ENCODE measurements at places on chromosomes 2 and 18.

- peaks cover 33% of the 10 kb centered on the region for H3K36me3 ChIP-seq
- H3K27me3 ChIP-seq, result no peaks in the 10 kb centered on the region
- no peak overlapping the region for H3K4me3 ChIP-seq
- no peak overlapping the region for H3K27ac ChIP-seq
These were observed 28.3 kb upstream of the PEX13 start for GRCh38 chr2:60989259-60989658.

GRCh38 chr2:74922592-74923227 is 35.7 kb upstream of the POLE4 start:
- H3K4me3 ChIP-seq, result no peak overlapping the region
- peaks cover 15% of the 10 kb centered on the region for H3K27me3 ChIP-seq
- H3K27ac ChIP-seq, result no peak overlapping the region
- H3K36me3 ChIP-seq, result no peaks in the 10 kb centered on the region

- peaks cover 2% of the 10 kb centered on the region for H3K36me3 ChIP-seq
- no peak overlapping the region for H3K4me3 ChIP-seq
- H3K27ac ChIP-seq, result no peak overlapping the region
- DNase-seq, result no peak
- H3K27me3 ChIP-seq, result peaks cover under 1% of the 10 kb centered on the region
These were observed 54.4 kb downstream of the NAPG start for GRCh38 chr18:10580215-10580614.

DNA sequence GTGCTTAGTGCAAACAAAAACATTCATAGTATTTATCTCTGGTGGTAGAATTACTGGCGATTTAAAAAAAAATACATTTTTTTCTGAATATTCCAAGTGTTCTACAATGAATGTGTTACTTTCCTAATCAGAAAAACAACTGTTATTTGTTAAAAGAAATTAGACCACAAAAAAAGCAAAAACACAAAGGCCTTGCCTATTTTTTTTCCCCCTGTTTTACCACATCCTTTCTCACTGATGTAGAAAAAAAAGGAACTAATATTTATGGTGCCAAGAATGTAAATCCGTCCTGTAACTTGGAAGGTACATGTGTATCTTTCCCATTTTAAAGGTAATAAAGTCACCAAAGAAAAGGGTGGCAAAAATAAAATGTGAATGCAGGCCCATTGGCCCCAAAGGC is 28.4 kb upstream of the MGAT4A start:
- peak overlapping the region; percentile 17 for H3K4me3 ChIP-seq
- DNase-seq, result no peak
- H3K27me3 ChIP-seq, result no peaks in the 10 kb centered on the region
- H3K4me1 ChIP-seq, result peaks cover 66% of the 10 kb centered on the region

GRCh38 chr18:49048396-49049020 is 97.7 kb upstream of the SMAD7 start:
- no peak overlapping the region for H3K27ac ChIP-seq
- H3K4me1 ChIP-seq, result peaks cover 25% of the 10 kb centered on the region
- H3K27me3 ChIP-seq, result no peaks in the 10 kb centered on the region
- DNase-seq, result no peak
- no peak overlapping the region for H3K4me3 ChIP-seq
- peaks cover 3% of the 10 kb centered on the region for H3K36me3 ChIP-seq

- H3K27ac ChIP-seq, result no peak overlapping the region
- H3K4me1 ChIP-seq, result peaks cover 52% of the 10 kb centered on the region
- no peaks in the 10 kb centered on the region for H3K36me3 ChIP-seq
- peak overlapping the region; percentile 67 for H3K4me3 ChIP-seq
These were observed 735 bp downstream of the NRP2 start for GRCh38 chr2:205682971-205683501.

- peaks cover 11% of the 10 kb centered on the region for H3K4me1 ChIP-seq
- no peak for DNase-seq
- no peaks in the 10 kb centered on the region for H3K27me3 ChIP-seq
These were observed 18.1 kb downstream of the LCLAT1 start for GRCh38 chr2:30465171-30465545.

DNA sequence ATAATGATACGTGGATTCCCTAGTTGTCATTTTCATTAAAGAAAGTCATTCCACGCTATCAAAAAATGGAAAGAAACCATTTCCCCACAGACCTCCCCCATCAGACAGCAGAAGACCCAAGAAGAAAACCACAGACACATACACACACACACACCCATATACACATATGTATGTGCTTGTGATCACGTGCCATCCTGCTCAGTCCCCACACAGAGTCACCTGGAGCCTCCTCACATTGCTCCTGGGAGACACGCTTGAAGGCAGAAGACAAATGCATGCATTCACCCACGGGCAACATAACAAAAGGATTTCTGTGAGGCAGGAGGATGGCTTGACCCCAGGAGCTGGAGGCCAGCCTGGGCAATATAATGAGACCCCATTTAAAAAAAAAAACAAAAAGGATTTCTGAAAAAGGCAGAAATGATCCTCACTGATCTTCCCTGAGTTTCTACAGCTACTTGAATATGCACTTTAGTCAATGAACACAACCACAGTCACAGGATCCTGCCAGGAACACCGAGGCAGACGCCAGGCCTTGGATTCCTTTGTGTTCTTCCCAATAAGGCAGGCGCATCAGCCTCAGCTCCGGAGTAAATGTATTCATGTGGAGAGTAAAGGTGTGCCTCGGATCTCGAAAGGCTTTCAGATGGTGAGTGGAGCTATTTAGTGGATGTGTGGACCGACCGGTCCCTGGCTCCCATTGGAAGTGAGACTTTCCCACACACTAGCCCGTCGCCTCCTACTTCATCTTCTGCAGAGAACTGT is 21.0 kb downstream of the TGFBRAP1 start:
- DNase-seq, result no peak
- no peaks in the 10 kb centered on the region for H3K27me3 ChIP-seq
- peaks cover 23% of the 10 kb centered on the region for H3K36me3 ChIP-seq
- H3K27ac ChIP-seq, result no peak overlapping the region

DNA sequence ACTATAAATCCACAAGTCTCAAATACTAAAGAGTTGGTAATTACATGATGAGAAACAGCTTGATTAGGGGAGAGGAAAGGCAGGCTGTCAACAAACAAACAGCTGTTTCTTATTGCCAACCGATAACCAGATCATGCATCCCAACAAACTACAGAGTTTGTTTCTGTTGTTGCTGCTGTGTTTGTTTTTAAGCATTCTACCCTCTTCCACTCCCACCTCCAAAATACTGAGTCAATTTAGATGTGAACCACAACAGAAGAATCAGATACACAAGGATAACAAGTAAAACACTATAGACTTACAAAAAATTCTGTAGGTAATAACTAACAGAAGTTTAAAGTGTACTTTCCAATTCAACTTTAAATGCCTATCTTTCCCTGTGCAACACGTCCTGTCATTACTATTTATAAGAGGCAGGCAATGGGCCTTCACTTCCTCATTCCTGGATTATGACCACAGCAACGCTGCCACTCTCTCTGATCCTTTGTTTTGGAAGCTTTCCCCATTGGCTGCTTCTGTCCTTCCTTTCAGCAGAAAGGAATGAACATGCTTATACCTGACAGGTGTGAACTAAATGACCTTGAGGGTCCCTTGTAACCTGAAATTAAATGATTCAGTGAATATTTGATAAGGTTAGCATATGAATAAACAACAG is 152.0 kb downstream of the SRBD1 start:
- no peak overlapping the region for H3K4me3 ChIP-seq
- no peak for DNase-seq
- no peak overlapping the region for H3K27ac ChIP-seq
- H3K4me1 ChIP-seq, result no peaks in the 10 kb centered on the region
- peaks cover 6% of the 10 kb centered on the region for H3K36me3 ChIP-seq

DNA sequence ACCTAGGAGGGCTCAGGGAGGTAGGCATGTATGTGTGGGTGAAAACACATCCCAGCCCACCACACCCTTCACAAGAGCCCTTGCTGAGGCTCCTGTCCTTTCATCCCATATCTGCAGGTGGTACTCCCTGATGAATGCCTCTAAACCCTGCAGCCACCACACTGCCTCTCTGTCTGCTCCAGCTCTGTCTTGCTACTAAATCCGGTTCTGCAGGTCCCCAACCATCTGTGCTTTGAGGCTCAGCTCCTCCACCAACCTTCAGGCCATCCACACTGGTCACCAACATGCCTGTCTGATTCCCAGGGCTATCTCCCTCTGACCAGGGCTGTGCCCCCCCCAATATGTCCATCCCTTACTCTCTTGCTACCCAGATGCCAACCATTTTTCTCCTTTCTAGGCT is 92.7 kb downstream of the BIN1 start:
- no peak overlapping the region for H3K27ac ChIP-seq
- peaks cover 32% of the 10 kb centered on the region for H3K27me3 ChIP-seq
- DNase-seq, result no peak
- H3K4me1 ChIP-seq, result no peaks in the 10 kb centered on the region
- H3K4me3 ChIP-seq, result no peak overlapping the region

DNA sequence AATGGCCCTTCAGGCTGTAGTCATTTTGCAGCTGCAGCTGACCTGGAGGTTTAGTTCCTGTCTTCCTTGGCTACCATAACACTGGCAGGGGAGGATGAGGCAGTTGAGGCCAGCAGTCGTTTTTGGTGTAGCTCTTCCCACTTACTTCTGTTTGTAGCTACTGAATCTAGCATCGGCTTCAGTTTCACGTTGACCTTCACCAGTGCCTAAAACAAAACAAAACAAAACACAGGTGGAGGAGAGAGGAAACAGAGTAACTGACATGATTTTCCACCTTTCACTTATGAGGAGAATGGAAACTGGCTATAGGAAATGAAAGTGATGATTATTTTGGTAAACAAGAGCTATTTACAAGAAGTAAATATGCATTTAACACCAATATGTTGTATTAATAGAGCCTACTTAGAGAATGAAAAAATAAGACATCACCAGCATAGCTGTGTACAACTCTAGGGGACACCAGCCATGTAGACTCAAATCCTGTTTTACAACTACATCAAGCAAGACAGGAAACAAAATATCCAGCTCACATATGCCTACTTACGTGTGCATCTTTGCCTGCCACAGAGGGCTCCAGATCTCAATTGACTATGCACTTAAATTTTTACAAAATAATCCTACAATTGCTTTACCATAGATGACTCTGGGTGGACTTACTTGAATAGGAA is 236.9 kb downstream of the AGPS start:
- H3K27me3 ChIP-seq, result peaks cover 13% of the 10 kb centered on the region
- no peak overlapping the region for H3K27ac ChIP-seq
- no peak overlapping the region for H3K4me3 ChIP-seq
- no peaks in the 10 kb centered on the region for H3K36me3 ChIP-seq

DNA sequence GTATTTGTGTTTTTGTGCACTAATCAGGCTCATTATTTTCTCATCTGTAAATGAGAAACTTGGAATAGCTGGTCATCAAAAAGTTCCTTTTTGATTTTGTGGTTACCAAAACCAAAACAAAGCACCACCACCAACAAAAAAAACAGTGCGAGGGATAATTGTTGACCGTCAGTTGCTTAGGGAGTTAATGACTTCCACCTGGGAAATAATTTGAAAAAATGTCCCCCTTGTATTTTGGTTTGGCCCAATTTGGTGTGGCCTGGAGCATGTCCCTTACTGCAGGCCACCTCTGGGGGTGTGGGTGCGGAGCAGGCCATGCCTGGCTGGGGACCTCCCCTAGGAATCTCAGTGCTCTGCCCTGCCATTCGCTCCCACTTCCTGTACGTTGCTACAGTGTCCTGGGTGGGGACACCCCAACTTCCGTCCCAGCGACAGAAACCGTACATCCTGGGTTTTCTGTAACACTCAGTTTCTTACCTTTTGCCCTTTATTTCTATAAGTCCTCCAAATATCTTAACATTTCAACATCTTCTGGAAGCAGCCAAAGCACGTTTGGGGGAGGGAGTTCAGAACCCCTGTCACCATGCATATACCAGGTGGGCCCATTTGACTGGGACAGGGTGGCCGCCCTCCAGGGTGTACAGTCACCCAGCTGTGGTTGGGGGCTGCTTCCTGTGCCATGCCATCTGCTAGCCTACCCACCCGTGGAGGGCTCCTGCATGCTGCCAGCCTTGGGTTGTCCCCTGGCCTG is 31.3 kb downstream of the NCK2 start:
- H3K4me1 ChIP-seq, result peaks cover 92% of the 10 kb centered on the region
- no peaks in the 10 kb centered on the region for H3K27me3 ChIP-seq
- peak overlapping the region; percentile 58 for H3K4me3 ChIP-seq

GRCh38 chr2:127671557-127672302 is 3.6 kb downstream of the LIMS2 start:
- H3K27ac ChIP-seq, result no peak overlapping the region
- peaks cover 2% of the 10 kb centered on the region for H3K36me3 ChIP-seq

- no peak overlapping the region for H3K4me3 ChIP-seq
- no peaks in the 10 kb centered on the region for H3K4me1 ChIP-seq
- no peaks in the 10 kb centered on the region for H3K27me3 ChIP-seq
- H3K27ac ChIP-seq, result no peak overlapping the region
These were observed 1304.3 kb upstream of the DDX18 start for GRCh38 chr2:116510117-116510671.

- H3K36me3 ChIP-seq, result no peaks in the 10 kb centered on the region
- H3K4me1 ChIP-seq, result no peaks in the 10 kb centered on the region
- H3K27ac ChIP-seq, result no peak overlapping the region
These were observed 307.5 kb upstream of the ZEB2 start for GRCh38 chr2:144827404-144827803.

DNA sequence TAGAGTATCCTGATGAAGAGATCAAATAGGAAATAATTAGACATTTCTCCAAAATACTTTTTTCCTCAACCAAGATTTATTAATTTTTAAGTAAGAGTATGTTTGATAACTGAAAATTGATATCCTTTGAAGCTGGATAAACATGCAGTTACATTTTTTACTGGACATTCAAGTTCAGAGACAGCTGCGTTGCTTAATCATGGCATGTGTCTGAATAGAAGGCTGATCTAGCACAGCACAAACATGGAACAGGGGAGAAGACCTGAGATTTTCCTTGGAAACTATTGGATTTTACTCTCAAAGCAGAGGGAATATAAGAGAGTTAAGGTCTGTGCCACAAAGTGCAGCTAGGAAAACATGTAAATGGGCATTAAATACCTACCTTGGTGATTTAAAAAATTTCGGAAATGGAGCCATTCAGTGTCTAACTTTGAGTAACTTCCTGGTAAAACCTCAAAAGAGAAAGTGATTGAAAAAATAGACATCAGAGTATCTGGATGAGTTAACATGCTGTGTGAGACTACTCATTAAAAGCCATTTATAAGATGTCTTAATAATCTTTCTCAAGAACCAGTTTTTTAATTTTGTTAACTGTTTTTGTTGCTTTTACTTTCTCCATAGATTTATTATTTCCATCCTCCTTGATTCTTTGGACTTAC is 31.8 kb downstream of the CRIM1 start:
- peaks cover 7% of the 10 kb centered on the region for H3K4me1 ChIP-seq
- no peak for DNase-seq
- no peak overlapping the region for H3K4me3 ChIP-seq
- H3K36me3 ChIP-seq, result no peaks in the 10 kb centered on the region
- peaks cover 8% of the 10 kb centered on the region for H3K27me3 ChIP-seq
- H3K27ac ChIP-seq, result peak overlapping the region; percentile 22

DNA sequence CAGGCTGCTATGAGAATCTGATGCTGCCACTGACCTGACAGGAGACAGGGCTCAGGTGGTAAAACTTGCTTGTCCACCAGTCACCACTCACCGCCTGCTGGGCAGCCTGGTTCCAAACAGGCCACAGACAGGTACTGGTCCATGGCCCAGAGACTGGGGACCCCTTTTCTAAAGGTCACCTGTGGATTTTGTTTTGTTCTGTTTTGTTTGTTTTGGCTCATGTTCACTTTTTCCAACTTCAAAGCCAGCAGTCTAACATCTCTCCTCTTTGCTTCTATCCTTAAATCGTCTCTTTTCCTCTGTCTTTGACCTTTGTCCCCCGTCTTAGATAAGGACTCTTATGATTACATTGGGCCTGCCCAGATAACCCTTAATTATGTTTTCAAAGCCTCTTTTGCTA is 3.3 kb upstream of the CERKL start:
- peaks cover 35% of the 10 kb centered on the region for H3K27me3 ChIP-seq
- H3K27ac ChIP-seq, result no peak overlapping the region
- H3K4me1 ChIP-seq, result peaks cover 8% of the 10 kb centered on the region
- H3K36me3 ChIP-seq, result no peaks in the 10 kb centered on the region
- no peak overlapping the region for H3K4me3 ChIP-seq

Data from activated CD4-positive, alpha-beta T cell treated with anti-CD3 and anti-CD28 coated beads, Interleukin-2, amount 10 ng/mL, durations not matched to agents 7 days and 5 days (primary cell).